Stimulated activated CD8-positive, alpha-beta memory T cell treated with anti-CD3 and anti-CD28 coated beads, Interleukin-7, amount 100 ng/mL, for 1 hour (primary cell): ENCODE measurements at places on chromosomes 5 and 9.

DNA sequence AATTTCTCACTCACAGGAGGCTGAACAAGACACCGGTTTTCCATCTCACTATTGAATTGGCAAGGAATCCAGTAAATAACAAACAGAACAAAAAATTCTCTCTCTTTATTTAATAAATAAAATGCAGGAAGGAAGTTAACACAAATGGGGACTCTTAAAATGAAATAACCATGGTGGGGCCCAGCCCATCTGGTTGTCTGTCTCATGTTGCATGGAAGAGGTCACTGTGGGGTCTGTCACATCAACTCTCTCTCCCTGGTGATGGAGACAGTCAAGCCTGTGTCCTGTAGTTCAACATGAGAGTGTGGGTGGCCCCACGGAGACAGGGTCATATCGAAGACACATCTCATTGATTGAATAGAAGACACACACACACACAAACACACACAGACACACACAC, 297.7 kb downstream of the IRX2 start:
- DNase-seq: no peak

- DNase-seq: no peak
Measured at GRCh38 chr9:136079916-136080246, 15.2 kb downstream of the NACC2 start.

GRCh38 chr5:76688212-76688611, 27.7 kb upstream of the F2R start:
- no peak for DNase-seq

DNA sequence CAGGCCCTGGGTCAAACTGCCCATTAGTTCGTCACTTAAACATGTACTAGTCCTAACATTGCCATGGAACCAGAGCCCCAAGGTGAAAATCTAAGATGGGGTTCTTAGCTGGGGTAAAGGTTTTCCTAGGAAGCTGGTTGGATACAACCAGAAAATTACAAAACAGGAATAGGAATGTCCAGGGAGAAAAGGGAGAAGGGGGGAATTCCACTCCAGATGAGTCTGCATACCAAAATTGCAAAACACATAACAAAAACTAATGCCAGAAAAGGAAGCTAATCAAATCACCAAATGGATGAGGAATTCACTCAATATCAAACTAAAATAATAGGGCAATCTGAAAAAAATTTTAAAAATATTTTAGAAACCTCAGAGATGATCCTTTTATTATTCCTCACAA, 396.2 kb downstream of the EFNA5 start:
- no peak for DNase-seq

- DNase-seq: no peak
Measured at GRCh38 chr9:135502873-135503321, 2.4 kb downstream of the MRPS2 start.

GRCh38 chr9:4066120-4066519, 233.7 kb downstream of the GLIS3 start:
- no peak for DNase-seq
